ENCODE measurements at places on chromosomes 6 and 20.

- DNase-seq = no peak
Measured at GRCh38 chr6:1290805-1291204, 21.1 kb upstream of the FOXQ1 start.

DNA sequence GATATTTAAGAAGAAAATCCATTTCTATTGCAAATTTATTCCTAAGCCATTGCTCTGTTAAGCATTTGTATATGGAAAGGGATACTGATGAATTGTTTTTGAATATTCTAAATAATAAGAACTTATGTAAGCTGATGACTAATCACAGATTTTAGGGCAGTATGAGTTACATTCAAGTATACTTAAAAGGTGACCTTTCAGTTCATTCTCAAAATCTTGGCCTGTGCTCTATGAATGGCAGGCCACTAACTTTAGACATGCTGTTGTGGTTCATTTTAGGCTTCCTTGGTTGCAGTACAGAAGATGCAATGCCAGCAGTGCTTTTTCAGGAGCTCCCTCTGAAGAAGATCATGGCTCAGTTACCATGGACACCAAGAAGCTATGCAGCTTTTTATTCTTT is 380.4 kb downstream of the CENPW start:
- DNase-seq = no peak

DNA sequence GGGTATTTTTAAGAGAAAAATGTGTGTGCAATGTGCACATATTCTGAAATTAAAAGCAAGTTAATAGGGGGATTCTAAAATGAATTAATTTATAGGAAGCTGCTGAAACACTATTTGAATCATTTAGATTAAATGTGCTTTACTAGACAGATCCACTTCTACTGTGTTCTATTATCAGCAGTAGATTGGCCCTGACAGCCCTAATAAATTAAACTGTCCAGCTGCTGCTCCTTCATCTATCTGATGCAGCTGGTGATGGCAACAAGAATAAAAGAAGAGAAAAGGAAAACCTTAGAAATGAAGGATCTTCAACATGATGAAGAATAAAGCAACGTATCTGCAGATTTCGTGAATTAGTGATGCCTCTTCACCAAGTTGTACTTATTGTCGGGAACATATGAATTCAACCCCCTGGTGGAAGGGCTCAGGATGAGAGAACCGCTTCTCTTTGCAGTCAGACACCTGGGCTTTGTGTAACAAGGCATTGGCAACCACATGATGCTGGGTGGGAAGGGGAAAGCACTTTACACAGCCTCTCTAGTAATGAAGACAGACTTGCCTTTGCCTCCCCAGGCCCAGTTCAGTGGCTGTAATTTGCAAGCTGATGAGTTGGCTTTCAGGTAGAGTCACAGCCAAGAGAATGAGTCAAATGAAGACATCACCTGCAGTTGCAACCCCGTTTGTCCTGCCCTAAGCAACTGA is 94.4 kb downstream of the LAMP5 start:
- no peak for DNase-seq

- DNase-seq = no peak
Measured at GRCh38 chr20:4891997-4892396, 109.3 kb downstream of the SLC23A2 start.

DNA sequence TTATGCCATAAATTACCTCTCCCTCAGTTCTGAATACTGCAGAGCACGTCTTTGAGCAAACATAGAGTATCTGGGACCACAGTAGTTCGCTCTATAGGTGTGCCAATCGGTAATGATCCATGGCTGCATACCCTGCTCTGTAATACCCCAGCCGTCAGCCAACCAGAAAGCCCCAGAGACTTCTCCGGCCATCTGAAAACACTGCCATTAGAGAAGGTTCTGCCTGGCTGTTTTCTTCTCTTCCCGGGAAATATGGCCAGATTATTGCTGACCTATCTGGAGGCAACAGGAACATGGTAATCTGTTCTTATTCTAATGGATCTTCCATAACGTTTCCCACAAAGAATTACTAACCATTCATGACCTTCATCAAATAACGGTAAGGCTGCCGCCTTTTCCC is 139.9 kb downstream of the RPS12 start:
- no peak for DNase-seq

DNA sequence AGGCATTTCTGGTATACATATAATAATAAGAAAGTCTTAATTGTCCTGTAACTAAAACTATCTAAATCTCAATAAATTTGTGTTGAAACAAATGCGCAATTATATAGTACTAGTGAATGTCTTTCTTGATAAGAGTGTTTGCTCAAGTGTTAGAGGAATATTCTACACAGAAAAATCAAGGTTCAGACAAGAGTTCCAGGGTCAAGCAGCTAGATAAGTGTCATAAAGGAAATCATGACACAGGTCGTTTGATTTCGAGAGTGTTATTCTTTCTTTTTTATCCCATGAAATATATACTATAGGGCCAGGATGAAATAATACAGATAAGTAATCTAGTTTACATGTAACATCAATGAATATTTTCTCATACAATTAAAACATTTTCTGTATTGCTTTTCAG is 366.1 kb downstream of the UTRN start:
- no peak for DNase-seq

- DNase-seq = no peak
Measured at GRCh38 chr20:673603-674001, 2.0 kb downstream of the SCRT2 start.

DNA sequence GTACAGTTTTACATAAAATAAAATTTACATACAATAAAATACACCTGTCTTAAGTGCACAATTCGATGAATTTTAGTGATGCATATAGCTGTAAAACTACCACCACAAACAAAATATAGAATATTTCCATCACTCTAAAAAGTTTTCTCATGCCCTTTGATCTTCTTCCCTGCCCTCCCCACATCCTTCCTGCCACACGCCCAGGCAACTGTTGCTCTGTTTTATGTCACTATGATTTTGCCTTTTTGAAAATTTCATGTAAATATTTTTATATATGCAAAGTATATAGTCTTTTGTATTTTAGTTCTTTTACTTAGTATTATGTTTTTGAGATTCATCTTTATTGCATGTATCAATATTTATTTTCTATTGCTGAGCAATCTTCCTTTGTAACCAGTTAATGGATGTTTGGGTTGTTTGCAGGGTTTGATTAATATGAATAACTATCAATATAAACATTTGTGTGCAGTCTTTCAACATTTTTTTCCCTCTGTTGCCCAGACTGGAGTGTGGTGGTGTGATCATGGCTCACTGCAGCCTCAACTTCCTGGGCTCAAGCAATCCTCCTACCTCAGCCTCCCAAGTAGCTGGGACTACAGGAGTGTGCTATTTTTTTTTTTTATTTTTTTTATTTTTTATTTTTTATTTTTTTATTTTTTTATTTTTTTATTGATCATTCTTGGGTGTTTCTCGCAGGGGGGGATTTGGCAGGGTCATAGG is 23.8 kb upstream of the SAMHD1 start:
- no peak for DNase-seq

DNA sequence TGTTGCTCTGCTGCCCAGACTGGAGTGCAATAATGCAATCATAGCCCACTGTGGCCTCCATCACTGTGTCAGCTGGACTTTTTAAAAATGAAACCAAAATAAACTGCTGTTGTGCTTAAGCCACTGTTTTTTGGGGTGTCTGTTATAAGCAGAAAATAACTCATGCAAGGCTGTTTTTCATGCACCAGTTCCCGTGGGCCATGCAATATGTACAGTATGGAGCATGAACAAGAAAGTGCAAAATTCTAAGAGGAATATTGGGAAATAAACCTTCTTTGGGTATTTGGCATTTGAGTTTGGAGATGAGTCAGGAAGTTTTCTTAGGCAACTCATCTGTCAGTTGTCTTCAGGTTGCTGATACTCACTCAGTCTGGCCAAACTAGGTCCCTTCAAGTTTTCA is 14.9 kb upstream of the ZFAND3 start:
- DNase-seq = no peak

DNA sequence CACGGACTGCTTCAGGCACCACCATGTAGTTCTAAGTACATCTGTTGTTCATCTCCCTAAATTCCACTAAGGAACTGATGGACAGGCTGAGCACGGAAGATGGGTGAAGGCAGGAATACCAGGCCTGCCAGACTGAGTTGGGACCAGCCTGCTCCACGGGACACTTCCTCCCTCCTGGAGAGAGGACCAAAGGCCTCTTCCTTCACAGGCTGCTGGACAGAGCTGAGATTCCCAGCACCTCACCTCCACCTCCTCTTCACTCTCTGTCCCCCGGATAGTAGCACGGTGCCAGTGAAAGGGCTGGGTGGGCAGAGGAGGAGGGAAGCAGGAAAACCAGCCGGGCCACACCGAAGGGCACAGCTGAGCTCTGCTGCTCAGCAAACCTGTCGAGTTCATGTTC is 22.9 kb upstream of the TCFL5 start:
- DNase-seq = no peak

GRCh38 chr6:112258642-112259336 is 4.4 kb upstream of the LAMA4 start:
- DNase-seq = no peak

DNA sequence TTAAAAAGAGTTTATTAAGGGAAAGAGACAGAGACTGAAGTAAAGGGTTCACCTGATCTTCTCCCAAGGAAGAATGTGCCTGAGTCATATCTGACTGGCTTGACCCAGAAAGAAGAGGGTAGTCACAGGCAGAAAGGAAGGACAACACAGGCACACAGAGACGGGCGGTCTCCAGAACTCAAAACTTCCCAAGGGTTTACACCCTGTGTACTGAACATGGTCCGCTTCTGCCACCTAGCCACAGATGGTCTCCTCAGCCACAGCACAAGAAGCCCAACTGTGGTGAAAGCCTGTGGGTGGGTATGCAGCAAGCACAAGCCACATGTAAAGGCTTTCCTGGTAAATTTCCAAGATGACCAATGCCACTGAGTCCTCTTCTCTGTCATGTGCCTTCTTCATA is 17.2 kb downstream of the UNC5CL start:
- DNase-seq = no peak

DNA sequence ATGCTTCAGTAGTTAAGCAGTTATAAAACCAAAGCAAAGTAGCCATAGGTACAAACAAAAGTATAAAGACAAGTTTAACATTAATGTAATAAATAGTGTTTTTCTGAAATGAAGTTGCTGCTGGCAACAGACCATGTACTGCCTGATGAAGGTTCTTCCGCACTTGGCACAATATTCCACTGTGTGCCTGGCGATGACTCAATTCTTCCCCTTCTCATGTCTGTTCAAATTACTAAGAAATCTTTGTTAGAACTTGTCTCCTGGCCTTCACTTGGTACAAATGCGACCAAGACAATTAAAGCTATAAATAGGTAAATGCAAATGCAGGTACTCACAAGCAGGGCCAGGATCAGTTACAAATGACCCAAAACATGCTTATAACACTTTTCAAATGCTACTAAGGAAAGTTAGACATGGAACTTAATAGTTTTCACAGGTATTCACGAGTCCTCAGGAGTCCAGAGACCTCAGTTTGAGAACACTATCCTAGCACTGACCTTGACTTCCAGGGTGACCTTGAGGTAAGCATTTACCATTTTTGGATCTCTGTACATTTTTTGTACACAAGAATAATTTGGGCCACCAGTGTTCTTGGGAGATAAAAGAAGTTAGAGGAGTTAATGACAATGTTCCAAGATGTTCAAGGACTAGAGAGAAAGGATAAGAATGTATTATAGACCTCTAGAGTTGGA is 8.1 kb upstream of the DDR1 start:
- DNase-seq = peak; percentile 16

DNA sequence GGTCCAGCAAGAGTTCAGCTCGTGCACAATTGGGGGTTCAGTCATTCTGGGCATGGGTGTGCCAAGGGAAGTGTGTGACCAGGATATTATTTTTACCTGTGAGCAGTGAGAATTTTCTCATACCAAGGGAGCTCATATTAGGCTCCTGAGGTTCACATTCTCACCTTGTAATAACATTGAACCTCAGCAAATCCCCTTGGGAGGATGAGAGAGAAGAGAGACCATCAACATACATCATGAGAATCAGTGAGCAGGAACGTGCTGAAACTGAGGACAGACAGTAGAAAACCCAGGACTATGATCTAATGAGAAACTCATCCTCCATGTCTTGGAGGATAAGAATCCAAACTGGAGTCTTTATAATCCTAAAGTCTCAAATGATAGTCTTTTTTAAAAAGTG is 33.4 kb upstream of the XRN2 start:
- no peak for DNase-seq

- no peak for DNase-seq
Measured at GRCh38 chr20:4156411-4156810, 141.1 kb upstream of the RNF24 start.

DNA sequence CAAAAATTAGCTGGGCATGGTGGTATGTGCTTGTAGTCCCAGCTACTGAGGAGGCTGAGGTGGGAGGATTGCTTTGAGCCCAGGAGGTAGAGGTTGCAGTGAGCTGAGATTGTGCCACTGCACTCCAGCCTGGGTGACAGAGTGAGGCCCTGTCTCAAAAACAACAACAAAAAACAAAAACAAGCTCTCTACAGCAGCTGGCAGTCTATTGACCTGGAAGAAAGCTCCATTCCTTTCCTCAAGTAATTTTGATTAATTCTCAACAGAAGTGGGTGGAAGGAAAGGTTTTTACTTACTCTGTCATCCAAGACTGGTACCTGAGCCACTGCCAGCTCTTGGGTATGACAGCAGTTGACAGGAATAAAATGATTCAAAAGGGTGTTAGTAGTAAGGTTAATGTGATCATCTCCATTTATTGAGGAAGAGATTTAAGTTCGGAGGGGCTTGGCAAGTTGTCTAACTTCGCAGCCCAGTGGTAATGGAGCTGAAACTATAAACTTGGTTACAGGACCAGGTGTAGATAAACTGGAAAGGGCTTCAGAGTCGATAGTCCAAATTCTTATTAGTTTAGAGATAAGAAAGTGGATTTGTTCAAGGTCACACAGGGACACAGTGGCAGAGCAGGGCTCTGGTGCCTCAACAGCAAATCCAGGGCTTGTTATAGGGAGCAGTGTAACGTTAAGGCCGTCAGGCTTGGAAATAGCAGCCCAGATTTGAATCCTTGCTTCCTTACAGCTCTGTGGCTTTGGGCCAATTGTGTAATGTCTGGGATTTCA is 14.8 kb downstream of the SRSF3 start:
- no peak for DNase-seq

DNA sequence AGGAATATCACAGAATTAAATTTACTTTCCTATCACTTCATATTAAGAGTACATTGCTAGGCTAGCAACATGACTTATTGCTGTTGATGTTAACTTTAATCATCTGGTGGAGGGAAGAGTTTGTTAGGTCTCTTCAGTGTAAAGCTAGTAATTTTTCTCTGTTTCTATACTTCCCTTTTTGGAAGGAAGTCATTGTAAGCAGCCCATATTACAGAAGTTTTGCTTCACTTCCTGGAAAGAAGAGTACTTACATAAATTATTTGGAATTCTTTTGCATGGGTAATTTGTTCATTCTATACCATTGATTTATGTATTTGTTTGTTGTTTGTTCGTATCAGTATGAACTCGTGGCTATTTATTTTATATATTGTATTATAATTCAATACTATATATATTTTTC is 405.2 kb downstream of the RFPL4B start:
- no peak for DNase-seq

GRCh38 chr6:30915591-30915946 is 1.5 kb downstream of the VARS2 start:
- DNase-seq = peak; percentile 23

DNA sequence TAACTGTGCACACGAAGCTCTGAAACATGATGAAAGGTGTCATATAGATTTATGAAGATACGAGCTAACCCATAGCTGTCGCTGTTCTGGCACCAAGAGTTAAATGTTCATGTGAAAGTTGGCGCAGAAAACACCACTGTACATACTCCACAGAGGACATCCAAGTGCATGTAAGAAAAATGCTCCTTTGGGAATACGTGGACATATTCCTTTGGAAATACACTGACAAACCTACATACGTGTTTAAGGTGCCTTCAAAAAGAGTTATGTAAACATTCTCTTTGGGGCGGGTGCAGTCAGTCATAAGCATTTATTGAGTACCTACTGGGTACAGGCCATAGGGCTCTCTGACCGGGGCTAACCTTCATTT is 723 bp upstream of the ARID1B start:
- no peak for DNase-seq
